ENCODE measurements at places on chromosomes 3 and 15.

- no peak for DNase-seq
These were observed 78.3 kb downstream of the EEFSEC start for GRCh38 chr3:128231606-128232005.

- no peak for DNase-seq
These were observed 486.0 kb upstream of the CFAP20DC start for GRCh38 chr3:59535791-59536221.

- DNase-seq = no peak
These were observed 35.4 kb upstream of the GRM7 start for GRCh38 chr3:6825524-6825923.

DNA sequence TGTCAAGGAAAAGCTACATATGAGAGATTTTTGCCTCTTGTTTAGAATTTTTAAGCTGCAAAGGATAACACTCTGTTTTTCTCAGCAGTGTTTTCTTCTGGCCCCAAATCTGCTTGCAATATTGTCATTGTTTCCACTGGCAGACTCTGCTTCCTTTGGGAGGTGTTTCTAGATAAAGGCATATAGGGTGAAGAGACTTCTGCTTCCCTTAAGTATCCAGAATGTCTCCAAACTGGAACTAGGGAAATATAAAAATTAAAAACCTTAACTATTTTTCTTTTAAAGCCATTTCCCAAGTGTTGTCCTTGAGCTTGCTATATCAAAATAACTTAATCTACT lies 225.8 kb downstream of the CGGBP1 start:
- DNase-seq = no peak
